ENCODE measurements at places on chromosomes 2 and 18.

DNA sequence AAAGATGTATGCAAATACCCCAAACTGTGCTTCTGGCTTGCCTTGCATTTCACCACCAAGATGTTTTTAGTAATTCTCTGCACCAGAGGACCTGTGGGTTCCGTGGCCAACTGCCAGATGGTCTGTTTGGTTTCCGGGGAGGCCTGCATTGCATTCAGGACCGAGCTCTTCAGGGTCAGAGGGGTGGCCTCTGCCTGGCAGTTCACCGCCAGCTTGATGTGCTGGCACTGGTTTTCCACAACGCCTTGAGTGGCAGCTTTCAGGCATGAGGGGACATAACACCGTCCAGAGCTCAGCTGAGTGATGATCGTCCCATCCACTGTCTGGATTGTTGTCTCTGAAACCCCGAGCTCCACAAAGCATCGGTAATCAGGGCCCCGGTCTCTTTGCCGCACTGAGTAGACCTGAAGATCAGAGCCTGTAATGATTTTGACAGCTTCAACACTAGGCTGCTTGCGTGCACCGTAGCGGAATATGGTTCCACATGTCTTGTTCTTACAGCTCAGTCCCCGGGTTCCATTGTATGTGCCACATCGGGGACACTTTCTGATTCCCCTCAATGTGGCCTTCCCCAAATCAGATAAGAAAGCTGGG is 9.4 kb downstream of the C2orf42 start:
- DNase-seq = no peak

DNA sequence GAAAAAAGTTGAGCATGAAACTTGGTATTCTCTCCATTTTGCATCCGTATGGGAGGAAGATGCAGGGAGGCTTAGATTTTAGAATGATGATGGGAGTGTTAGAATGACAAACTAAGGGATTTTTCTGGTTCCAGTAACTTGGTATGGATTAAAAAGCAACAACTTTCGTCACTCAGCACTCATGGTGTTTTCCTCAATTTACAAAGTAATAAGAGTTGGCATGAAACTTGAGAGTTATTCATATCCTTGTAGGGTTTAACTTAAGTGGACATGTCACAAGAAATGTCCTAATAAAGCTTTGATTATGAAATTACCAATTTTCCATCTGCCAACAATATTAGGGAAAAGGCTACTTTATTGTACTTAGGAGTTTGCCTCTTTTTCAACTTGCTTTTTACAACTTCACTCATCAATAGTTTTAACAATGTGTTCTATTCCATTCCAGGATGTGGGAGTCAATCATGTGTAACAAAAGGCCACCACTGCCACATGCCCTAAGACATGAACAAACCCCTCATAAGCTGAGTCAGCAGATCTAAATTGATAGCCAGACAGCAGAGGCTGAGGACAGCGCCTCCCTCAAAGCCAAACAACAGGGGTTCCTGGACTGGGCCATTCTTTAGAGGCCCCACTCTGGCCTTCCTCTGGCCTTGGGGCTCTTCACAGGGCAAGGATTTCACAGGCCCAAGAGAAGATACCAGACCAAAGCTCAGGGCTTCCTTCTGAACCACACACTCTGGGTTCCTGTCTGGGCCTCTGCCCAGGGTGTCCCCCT is 265.8 kb downstream of the TNS1 start:
- no peak for DNase-seq

DNA sequence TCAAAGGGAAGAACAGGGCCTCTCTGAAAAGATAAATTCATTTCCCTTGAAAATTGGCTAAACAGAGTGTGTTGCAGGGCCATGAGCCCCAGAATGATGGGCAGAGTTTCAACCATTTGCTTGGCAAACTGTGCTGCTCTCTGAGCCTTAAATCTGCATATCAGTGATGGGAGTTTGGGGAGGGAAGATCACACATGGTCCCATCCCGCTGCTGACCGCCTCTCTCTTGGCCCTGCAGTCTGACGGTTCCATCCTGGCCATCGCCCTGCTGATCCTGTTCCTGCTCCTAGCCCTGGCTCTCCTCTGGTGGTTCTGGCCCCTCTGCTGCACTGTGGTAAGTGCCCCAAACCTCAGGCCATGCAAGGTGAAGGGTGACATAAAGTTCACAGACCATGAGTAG is 139.0 kb downstream of the ANTXR1 start:
- no peak for DNase-seq

GRCh38 chr2:174585146-174585545 is 12.5 kb downstream of the WIPF1 start:
- no peak for DNase-seq

DNA sequence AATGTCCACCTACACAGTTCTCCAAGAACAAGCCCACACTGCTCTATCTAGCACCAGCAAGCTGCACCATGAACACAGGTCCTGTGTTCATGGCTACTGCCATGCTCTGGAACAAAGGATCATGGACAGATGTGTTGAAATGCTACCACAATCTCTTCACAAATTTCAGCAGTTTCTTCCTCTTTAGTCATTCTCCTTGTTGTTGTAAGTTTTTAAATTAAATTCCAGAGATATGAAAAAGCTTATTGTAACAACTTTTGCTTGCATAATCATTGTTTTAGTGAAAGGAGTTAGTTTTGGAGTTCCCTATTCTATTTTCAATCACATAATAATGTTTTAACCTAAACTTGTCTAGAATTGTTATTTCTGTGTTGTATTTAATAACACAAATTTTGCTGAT is 17.2 kb upstream of the NAPG start:
- no peak for DNase-seq

GRCh38 chr2:173058673-173059072 is 17.0 kb upstream of the MAP3K20 start:
- DNase-seq = no peak

DNA sequence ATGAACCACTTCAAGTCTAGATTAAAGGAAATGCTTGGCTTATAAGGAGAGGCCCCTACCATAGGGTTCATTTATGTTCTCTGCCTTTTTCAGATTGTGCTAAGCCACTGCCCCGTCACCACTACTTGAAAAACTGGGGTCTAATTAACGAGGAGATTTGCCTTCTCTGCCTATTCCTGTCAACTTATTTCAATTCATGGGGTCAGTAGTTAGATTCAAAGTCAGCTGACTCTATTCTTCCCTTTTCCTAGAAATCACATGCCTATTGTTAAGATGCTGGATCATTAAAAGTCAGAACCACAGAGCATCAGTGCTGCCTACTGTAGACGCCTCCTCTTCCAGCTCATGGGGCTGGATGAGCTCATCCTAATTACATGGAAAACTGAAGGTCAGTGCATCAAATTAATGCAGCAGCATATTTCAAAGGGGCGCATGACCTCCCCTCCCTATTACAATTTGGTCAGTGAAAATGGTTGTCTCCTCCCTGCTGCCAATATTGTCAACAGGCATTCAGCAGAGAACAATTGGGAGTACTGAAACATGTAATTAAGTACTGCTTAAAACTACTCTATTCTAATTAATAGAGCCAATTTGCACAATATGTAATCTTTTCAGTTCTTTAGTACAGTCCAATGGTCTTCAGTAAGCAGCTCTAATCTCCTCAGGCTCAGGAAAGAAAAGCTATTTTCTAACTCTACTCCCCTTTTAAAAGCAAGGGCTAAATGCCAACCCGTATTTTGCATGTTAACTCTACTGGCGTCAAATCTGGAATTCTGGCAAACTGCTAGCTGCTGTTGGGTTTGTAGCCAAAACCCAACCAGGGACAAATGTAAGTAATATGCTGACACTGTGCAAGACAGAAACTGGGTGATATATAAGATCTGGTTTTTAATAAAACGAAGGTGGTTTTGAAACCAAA is 117.4 kb upstream of the ITGB6 start:
- no peak for DNase-seq

- no peak for DNase-seq
Observed at GRCh38 chr2:178449700-178450523, 1.1 kb downstream of the PRKRA start.

- DNase-seq = no peak
Observed at GRCh38 chr2:178579006-178579405, 98.7 kb downstream of the PLEKHA3 start.

DNA sequence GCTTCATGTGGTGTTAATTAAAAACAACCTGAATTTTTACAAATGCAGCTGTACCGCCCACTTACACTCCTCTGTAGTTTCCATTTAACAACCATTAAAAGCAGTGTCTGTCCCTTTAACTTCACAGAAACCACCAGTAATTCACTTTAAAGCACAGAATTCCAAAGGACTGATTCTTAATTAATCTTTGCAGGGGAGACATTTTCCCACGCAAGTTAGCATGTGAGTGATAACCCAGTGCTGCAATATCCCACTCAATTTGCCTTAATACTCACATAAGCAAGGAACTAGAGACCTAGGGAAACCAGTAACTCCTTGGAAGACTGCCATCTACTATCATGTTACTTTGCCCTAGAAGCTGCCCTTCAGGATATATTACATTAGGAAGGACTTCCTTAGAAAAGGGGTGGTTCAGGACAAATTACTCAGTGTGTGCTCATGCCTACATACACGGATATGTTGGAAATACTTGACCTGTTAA is 102.3 kb downstream of the OSR1 start:
- DNase-seq = no peak

- DNase-seq = no peak
Observed at GRCh38 chr2:136131484-136131960, 13.6 kb upstream of the CXCR4 start.

DNA sequence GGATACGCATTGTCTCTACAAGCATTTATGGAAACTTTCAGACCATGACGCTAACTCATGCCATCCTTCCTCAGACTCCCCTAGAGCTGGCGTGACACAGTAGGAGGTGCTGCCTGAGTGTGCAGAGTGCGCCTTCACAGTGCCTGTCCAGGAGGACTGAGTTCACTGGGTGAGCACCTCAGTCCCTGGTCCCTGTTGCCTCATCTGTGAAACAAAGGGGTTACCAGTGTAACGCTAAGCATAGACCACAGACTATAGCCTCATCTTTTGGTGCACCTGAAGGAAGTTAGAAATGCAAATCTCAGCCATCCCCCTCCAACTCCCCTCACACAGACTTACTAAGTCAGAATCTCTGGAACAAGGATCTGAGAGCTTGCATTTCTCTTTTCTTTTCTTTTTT is 142.8 kb downstream of the TMEM17 start:
- no peak for DNase-seq

DNA sequence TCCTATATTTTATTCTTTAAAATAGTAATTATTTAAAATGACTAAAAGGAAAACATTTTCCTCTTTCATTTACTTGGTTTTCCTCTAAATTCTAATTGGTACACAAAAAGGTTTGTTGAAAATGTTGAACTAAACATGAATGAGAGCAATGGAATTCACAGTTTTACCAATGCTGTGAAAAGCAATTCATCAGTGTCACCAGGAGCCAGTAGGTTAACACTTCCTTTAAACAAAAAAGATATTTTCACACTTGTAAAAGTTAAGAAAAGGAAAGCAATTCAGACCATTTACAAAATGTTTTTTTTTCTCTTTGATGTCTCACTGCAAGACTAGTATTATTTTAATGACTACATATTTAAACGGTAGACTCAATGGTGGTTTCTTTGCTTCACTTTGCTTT is 341.6 kb downstream of the RIT2 start:
- no peak for DNase-seq

DNA sequence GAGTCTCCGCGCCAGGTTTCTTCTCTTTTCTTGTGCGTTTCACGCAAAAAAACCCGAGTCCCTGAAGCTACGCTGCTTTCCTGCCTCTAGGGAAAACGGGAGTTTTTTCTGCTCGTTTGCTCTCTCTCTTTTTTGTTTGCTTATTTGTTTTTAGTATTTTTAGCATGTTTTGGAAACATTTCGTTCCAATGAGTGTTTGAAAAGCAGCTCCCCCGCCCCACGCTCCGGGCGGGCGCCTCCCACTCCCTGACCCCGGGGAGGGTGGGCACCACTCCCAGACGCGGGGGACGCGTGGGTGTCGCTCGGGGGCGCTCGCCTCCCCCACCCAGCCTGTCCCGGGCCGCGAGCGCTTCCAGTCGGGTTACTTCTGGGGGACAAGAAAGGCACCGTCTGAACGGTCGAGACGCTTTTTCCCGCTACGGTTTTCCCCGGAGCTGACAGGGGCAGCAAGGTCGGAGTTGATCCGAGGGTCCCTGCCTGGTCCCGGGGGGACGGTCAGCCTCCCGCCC is 446 bp upstream of the EFHD1 start:
- no peak for DNase-seq

DNA sequence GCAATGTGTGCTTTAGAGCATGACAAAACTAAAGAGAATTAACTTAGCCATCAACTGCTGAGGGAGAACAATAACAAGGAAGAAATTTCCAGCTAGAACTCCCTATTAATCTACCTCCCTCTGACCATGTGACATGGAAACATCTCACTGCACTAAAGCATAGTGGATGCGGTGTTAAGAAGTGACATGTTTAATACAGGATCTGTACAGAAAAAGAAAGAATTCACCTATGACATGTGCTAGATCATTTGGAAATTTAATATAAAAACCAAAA is 202.3 kb upstream of the KLHL14 start:
- no peak for DNase-seq

- no peak for DNase-seq
Observed at GRCh38 chr2:153165021-153165420, 313.5 kb downstream of the RPRM start.

DNA sequence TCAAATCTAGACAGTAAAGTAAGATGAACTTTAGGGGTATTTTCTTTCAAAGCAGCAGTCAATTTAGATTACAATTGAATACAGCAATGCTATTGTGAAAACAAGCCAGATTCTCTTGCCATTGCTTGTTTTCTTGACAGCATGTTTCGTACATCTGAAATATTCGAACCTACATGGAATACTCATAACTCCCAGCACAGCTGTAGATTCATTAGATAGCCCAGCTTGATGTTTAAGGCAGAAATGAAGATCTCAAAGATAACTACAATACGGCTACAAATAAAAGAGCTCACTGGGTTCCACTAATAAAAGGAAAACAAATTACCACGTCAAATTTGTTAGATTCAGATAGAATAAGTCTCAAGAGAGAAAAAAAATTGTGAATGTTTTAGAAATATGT is 208.8 kb downstream of the WDPCP start:
- DNase-seq = no peak

- DNase-seq = no peak
Observed at GRCh38 chr18:45456090-45457021, 158.9 kb upstream of the SLC14A2 start.

- DNase-seq = no peak
Observed at GRCh38 chr18:9735879-9736278, 27.8 kb downstream of the RAB31 start.

GRCh38 chr2:154813636-154814035 is 115.1 kb downstream of the KCNJ3 start:
- DNase-seq = no peak

DNA sequence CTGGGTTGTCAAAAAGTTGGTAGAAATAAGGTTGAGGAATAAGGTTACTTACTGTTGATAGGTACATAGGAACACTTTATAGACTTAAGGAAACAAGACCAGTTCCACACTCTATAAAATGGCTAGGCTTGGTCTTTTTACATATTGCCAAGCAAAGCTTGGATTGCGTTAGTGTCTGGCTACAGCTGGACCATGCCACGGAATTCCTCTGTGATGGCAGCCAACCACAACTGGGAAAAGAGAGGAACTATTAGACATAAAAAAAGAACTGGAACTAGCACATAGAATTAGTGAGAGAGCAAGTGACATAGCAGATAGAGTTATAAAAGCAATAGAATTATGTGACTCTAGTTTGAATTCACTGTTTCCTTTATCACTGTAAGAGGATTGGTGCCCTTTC is 17.7 kb upstream of the DPP10 start:
- DNase-seq = no peak

All from activated CD4-positive, alpha-beta T cell treated with anti-CD3 and anti-CD28 coated beads for 24 hours (primary cell).